AG09319 (cell line): ENCODE measurements at places on chromosomes 11 and 22.

GRCh38 chr11:17314904-17315426 lies 36.6 kb upstream of the NCR3LG1 start:
- DNase-seq = no peak

GRCh38 chr11:108340973-108341372 lies 118.1 kb downstream of the ATM start:
- no peak for DNase-seq

DNA sequence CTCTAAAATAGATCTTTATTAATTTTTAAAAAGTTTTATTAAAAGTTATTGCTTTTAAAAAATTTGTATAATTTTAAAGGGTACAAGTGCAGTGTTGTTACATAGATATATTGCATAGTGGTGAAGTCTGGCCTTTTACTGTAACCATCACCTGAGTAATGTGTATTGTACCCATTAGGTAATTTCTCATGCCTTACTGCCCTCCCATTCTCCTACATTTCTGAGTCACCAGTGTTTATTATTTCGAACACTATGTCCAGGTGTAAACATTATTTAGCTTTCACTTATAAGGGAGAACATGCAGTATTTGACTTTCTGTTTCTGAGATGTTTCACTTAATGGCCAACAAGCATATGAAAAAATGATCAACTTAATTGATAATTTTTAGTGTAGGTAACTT lies 2.3 kb downstream of the OR51G1 start:
- DNase-seq = no peak

GRCh38 chr11:73969991-73970800 lies 12.4 kb downstream of the UCP2 start:
- DNase-seq = no peak

DNA sequence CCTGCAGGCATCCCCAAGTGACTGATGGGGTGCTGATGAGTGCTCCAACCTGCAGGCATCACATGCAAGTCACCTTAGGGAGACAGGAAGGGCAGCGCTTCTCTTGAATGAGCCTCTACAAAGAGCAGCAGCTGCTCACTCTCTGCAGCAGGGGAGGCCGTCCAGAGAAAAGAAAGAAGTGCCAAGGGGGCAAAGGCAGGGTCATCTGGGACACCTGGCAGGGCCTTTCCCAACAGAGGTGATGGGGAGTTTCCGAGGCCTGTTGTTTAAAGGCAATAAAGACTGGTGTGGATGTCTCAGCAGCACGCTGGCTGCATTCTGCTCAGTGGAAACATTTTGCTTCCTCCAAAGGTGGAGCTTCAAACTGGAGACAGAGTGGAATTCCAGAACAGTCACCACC lies 113.7 kb downstream of the ETS1 start:
- DNase-seq = no peak

- DNase-seq = no peak
Observed at GRCh38 chr22:27895600-27895999, 23.5 kb downstream of the PITPNB start.
